ENCODE measurements at places on chromosomes 7 and 10. TPM values are rescaled to one million over a fixed set of nuclear protein-coding genes. Genes with fewer than 3 reads are reported as not detected.

OR2A1 gene
- 0.05 TPM for total RNA-seq

SCRN1 gene
- 127 TPM for total RNA-seq

DNA sequence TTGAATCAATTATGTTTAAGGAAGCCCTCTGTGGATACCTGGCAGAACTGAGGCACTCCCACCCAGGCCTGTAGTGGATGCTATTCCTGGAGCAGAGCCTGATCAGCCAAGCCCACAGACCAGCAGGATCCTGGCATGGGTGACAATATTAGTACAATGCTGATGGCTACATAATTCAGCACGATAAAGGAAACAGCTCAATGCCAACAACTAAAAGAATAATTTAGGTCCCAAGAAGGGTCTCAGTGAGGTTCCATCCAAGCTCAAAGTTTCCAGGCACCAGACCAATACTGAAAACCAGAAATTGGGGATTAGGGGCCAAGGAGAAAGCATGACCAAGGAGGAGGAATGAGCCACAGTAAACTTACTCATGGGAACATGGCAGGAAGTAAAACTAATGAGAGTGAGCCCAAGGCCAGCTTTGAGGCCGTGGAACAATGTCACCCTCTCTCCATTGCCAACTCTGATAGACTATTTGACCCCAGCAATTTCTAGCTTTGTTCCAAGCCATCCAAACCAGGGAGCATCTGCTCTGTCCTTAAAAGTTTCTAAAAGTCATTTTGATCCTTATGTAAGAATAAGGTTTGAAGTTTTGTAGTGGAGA lies 1082.4 kb downstream of the KCNMA1 start:
- no peak for DNase-seq

GRCh38 chr7:1255817-1256340 lies 23.2 kb downstream of the UNCX start:
- DNase-seq = no peak

GRCh38 chr7:28837216-28837615 lies 120.9 kb downstream of the TRIL start:
- DNase-seq = no peak

- no peak for DNase-seq
Measured at GRCh38 chr7:73815436-73815835, 15.4 kb upstream of the CLDN4 start.

DNA sequence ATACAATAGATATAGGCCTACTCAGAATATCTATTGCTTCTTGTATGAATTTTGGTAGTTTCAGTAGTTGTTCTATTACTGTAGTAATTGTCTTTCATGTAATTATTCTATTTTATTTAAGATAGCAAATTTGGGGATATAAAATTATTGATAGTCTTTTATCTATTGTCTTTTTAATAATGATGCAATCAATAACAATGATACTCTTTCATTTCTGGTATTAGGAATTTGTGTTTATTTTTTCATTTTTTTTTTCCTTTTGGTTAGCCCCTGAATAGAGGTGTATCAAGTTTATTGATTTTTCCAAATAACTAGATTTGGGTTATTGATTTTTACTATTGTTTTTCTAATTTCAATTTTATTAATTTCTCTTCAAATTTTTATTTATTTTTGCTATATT lies 1503.7 kb downstream of the REEP3 start:
- DNase-seq = no peak

Measured in renal cortical epithelial cell (primary cell).